ENCODE measurements at places on chromosomes 5 and 9.

DNA sequence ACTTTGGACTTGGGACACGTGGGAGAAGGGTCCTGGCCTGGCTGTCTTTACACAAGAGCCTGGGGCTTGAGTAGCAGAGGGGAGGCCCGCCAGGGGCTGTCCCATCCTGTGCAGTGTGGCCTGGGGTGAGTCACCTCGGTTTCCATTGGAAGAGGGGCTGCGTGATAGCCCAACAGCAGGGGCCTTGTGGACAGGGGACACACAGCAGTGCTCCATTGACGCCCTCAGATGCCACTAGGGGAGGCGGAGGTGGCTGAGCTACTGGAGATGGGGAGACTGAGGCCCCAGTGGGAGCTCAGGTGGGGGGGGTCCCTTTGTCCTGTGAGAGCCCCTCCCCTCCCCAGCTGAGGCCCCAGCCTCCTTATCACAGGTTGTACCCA is 50.0 kb upstream of the RNU6ATAC start:
- DNase-seq, result no peak

DNA sequence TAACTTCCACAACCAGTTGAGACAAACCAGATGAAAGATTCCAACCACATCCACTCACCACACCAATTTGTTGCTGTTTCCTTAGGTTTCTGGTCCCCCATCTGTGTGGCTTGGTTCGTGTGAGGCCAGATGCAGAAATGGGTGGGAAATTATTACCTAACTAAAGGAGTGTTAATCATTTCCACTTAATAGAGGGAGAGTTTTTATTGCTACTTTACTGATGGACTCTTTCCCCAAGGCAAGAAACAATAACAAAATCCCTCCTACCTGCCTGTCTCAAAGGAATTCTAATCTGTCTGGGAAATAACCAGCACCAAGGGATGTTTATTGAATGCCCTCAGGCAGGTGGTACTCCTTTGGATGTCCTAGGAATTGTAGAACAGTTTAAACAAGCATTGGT is 76.3 kb downstream of the TMEM167A start:
- DNase-seq, result no peak

DNA sequence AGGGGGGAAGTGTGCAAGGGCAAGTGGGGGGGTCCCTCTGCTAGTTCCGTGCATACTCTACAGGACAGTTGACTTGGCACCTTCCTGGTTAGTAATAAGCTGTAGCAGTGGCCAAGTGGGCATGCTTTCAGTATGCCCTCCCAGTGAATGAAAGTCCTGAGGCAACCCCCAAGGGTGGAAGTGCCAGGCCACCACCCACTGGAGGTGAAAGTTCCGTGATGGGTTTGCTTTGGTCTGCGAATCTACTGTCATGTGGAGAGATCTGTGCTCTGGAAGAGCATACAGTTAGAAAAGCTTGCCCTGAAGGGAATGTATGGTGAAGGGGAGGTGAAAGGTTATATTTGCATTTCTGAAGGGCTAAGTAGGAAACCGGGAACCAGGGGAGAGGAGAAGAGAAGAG is 10.3 kb downstream of the FXN start:
- DNase-seq, result no peak

- no peak for DNase-seq
Observed at GRCh38 chr5:27312291-27312893, 274.0 kb upstream of the CDH9 start.

DNA sequence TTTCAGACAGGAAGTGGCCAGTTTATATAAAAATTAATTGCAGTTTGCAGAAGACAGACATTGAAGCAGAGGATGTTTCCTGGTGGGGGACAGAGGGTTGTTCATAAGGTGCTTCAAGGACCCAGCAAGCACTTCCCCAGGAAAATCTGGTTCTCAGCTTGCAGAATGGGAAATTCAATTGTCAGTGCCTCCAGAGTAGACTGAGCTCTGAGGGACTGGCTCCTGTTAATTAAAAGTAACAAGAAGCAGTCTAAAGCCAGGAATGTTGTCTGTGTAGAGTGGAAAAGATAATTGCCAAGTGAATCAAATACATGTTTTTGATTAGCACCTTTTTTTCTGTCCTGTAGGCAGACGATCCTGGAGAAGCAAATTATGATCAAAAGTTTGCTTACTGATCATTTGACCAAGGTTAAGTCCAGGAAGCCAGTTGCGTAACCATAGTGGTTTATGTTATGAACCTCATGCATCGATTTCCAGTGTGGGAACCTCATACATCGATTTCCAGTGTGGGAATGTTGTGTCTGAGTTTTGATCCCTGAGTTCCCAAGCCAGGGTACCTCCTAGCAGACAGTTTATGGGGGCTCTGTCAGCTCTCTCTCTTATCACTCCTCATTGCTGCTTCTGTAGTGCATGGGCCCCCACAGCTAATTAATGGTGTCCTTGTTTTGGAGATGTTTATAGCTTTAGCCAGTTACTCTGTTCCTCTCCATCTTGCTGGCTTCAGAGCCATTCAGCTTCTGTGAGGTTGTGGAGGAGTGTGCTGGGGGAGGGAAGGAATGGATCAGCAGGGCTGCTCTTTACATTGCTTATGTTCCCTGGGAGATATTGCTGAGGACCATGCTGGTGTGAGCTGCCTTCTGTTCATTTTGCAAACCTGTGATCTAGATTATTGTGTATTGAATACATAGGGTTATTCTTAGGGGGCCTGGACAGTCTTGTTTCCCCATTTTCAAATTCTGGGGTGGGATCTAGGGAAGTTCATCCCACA is 17.1 kb downstream of the MSANTD3 start:
- DNase-seq, result no peak

DNA sequence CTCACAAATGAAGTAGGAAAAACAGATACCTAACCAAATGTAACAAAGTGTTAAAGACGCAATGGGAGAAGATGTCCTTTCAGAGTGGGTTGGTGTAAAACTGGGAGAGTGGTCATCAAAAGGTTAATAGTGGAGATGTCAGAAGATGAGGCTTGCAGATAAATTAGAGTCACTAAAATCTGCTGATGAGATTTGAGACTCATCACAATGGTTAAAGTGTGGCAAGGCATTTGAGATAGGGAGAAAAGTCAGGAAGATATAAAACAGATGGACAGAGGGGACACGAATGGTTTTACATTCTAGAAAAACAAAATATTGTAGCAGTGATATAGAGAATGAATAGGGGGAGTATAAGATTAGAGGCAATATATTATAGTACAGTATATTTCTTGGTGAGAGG is 406.0 kb upstream of the SEMA6A start:
- no peak for DNase-seq

GRCh38 chr9:134571326-134571931 is 70.2 kb upstream of the COL5A1 start:
- no peak for DNase-seq

- no peak for DNase-seq
Observed at GRCh38 chr5:114207615-114208014, 154.3 kb upstream of the KCNN2 start.

DNA sequence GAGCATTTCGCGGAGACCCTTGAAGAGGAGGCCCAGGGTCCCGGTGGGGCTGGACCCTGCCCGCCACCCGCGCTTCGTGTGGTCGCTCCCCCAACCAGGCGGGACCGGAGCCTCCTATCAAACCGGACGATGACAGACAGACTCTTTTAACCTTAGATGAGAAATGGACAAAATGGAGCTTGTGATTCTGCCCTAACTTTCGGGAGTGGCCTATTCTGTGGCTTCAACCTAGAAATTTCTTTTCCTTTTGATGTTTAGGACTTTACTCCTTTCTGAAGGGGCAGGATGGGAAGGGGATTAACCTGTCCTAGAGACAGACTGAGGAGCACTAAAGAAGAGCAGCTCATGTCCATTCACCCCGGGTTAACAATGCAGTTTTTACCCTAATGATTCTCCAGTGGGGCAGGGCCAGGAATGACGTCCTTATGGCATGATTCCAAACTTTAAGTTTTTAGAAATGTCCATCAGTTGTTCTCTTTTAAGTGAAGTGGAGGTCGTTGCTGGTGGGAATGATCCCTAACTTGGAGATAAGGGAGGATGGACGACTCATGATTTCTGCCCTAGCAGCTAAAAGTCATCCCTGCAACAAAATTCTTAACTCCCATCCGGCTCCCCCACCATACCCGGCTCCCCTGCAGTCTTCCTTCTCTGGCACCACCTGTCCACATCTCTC is 1.0 kb downstream of the NIPSNAP3A start:
- DNase-seq, result no peak

DNA sequence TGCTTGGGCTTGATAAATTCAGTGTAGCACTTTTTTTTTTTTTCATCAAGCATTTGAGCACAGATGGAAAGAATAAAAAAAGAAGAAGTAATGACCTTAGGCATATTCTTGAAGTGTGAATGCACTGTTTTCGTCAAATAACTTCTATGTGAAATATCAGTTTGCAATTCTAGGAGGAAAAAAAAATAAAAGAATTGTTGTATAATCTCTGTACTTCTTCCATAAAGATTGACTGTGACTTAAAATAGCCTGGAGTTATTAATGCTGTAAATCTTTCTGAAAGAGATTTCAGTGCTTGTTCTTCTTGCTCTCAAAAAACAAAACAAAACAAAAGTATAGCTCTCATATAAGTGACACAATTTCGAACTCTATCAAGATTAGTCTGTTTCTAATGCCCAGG is 536.9 kb upstream of the ZNF608 start:
- no peak for DNase-seq

DNA sequence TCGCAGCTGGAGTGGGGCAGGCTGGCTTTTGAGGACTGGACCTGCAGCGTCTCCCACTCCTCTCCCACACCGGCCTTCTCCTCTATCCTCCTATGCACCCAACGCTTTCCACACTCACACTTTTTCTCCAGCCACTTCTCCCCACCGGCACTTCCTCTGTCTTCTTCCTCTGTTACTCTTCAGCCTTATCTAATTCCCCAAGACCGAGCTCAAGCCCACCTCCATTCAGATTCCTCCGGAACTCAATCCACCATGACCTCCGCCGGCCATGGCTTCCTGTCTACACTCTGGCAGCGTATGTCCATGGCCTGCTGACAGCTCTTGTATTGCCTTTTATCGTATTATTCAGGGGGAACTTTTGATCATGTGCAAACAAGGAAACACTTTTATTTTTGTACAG is 545 bp upstream of the OR2V1 start:
- no peak for DNase-seq

DNA sequence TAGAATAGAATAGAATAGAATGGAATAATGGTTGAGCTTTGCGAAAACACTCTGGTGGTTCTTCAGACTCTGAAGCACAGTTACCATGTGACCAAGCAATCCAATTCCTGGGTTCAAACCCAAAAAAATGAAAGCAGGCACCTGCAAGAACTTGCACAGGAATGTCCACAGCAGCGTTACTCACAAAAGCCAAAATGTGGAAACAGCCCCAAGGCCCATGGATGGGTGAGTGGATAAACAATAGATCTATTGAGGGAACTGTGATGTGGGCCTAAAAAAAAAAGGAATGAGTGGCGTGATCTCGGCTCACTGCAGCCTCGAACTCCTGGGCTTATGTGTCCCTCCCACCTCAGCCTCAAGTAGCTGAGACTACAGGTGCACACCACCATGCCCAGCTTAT is 21.4 kb upstream of the TMEM250 start:
- DNase-seq, result no peak

GRCh38 chr9:130766021-130766926 is 68.8 kb upstream of the ABL1 start:
- no peak for DNase-seq

- no peak for DNase-seq
Observed at GRCh38 chr9:80127920-80128319, 556.2 kb downstream of the TLE4 start.

- no peak for DNase-seq
Observed at GRCh38 chr5:96426831-96427230, 6.2 kb downstream of the PCSK1 start.

GRCh38 chr5:104498281-104498680 is 935.7 kb upstream of the NUDT12 start:
- DNase-seq, result no peak

GRCh38 chr9:96236854-96237550 is 65.0 kb downstream of the HSD17B3 start:
- no peak for DNase-seq

DNA sequence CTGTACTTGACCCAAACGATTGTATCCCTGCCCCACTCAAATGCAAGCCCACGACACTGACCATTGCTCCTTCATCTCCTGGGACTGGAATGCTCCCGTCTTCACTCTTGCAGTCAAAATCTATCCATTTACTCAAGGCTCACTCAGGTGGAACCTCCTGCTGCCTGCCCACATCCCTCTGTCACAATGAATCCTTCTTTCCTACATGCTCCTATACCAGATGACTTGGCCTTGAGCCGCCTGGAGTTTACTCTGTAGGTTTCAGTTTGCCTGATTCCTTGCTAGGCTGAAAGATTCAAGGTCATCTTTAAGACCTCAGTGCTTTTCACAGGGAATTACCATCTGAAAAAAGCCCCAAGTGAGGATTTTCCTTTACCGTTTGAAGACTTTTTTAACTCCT is 264.1 kb downstream of the GLIS3 start:
- DNase-seq, result no peak

DNA sequence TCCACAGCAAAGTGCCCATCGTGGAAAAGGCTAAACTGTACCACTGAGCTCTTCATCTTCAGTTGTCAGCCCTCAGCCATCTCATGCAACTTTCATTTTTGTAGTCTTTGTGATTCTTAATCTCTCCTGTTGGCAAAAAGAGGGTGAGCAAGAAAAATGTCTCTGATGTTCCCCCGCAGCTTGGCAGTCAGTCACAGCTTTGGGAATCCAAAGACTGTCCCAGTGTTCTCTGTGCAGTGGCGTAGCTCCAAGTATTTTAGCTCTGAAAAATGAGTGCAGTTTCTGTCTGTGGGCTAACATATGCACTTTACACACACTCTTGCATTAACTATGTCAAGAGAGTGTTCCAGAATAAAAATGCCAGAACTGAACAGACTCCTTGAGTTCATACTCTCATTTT is 372.2 kb downstream of the TMEM232 start:
- no peak for DNase-seq

DNA sequence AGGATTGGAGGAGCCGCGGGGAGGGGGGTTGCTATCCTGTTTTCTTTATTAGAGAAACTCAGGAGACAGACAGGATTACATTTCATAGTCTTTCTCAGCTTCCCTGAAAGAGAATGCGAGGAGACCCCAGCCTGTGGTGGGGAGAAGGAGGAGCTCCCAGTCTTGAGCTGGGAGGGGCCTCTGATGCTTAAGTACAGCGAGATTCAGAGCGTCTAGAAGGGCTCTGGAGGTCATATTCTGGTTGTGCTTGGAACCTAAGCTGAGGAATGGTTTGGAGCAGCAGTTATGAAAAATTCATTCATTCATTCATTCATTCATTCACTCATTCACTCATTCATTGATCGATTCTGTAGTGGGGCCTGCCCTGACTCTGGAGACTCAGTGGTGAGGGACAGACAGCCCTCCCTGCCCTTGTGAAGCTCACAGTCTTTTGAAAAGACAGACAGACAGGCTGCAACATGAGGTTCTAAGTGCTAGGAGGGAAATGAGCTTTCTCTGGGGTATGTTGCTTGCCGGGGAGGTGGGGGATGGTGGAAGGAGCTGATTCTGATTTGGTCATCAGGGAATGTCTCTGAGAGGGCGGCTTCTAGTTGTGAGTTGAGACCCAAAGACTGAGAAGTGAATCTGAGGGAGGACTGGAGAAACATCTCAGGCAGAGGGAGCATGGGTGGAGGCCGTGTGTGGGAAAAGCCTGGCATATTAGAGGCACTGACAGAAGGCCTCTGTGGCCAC is 2.5 kb upstream of the SPRY4 start:
- no peak for DNase-seq
